ENCODE measurements at places on chromosomes 3 and 15. TPM values are rescaled to one million over a fixed set of nuclear protein-coding genes. Genes with fewer than 3 reads are reported as not detected.

- DNase-seq, result no peak
These were observed 163.6 kb downstream of the CHSY1 start for GRCh38 chr15:101088271-101088670.

- DNase-seq, result no peak
These were observed 45.8 kb downstream of the ADPGK start for GRCh38 chr15:72737723-72738122.

GRCh38 chr3:187987924-187988323, 166.0 kb upstream of the LPP start:
- DNase-seq, result no peak

Gene TRANK1
- polyA plus RNA-seq, result 10.7 TPM

Gene BFSP2
- polyA plus RNA-seq, result not detected

DNA sequence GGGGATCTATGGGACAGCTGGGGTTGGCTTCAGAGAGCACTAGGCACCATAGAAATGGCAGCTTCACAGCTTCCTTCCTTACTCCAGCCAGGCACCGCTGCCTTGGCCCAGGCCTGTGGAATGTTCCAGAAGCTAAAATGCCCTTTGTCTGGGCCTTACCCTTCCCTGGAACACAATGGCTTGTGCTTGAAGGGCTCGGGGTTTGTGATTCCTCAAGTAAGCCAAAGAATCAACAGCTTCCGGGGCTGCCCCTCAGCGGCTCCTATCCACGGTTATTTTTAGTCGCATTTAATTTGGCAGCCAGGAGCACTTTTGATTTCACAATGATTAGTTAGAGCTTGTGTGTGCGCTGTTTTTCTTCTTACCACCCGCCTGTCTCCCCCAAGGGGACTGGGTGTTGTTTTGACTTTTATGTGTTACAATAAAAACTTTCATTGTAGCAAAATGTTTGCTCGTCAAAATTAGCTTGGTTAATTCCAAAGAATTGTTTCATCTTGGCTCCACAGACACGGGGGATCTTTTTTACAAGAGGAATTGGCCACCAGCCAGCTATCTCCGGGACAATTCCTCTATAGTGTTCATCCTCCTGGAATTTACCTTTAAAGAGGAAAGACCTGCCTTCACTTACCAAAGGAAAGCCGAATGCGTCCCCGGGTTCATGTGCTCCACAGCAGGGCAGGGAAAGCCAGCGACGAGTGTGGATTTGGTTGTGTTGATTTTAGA, 73.8 kb downstream of the TLE3 start:
- DNase-seq, result no peak

Gene BNC1
- polyA plus RNA-seq, result 4.2 TPM

Gene CCDC39
- polyA plus RNA-seq, result not detected

Gene FEZF2
- polyA plus RNA-seq, result not detected

GRCh38 chr3:86051058-86051457, 939.9 kb downstream of the VGLL3 start:
- DNase-seq, result peak; percentile 14

DNA sequence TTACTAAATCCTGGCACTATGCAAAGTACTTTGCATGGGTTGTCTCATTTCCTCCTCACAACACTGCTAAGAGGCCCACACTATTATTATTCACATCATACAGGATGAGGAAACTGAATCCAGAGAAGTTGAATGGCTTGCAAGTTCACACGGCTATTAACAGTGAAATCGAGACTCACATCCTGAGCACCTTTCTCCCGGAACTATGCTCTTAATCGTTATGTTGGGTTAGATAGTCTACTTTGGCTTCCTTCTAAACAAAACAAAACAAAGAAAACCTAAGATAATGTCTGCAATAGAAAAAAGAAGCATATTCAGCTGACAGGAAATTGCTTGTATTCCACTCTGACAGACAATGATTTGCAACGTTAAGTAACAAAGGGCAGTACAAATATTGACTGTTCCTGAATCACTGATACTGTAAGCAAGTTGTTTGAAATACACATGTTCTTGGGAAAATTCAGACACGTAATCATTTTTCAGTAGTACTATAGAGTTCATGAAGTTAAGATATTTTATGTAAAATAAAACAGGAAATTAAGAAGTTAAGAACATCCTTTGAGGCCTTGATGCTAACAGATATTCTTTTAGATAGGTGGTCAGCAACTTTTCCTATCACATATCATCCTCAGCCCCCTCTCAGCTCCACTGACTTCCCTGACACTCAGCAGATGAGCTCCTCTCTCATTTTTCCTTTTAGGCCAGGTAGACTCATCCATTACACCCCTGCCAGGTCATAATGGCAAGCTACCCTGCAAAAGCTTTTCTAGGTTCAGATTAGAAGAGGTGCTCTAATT, 40.7 kb downstream of the C2CD4B start:
- peak; percentile 85 for DNase-seq

Gene LRRC34
- 2.1 TPM for polyA plus RNA-seq

- no peak for DNase-seq
These were observed 4.1 kb downstream of the SV2B start for GRCh38 chr15:91104111-91104510.

GRCh38 chr15:35738370-35738769, 192.4 kb upstream of the DPH6 start:
- no peak for DNase-seq

Gene RAD51
- 8.1 TPM for polyA plus RNA-seq

DNA sequence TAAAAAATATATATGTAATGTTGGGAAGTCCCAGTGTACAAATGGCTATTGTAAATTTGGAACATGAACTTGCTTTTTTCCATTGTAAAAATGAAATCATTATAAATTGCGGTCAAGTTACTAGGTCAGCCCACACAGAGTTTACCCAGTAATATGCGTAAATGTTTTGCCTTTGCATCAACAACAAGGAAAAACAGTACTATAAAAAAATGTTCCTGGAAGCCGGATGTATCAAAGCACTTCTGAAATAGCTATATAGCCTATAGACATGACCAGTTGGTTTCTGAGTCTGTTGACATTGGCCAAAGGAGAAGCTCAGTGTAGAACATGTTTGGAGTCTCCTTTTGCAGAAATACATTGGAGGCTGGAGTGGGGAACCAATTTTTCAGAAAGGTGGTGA, 23.2 kb downstream of the CTNNB1 start:
- DNase-seq, result no peak

Gene GPX1
- polyA plus RNA-seq, result 218 TPM

Gene ATP13A4
- polyA plus RNA-seq, result 15.6 TPM

Gene GOLGA8G
- not detected for polyA plus RNA-seq

DNA sequence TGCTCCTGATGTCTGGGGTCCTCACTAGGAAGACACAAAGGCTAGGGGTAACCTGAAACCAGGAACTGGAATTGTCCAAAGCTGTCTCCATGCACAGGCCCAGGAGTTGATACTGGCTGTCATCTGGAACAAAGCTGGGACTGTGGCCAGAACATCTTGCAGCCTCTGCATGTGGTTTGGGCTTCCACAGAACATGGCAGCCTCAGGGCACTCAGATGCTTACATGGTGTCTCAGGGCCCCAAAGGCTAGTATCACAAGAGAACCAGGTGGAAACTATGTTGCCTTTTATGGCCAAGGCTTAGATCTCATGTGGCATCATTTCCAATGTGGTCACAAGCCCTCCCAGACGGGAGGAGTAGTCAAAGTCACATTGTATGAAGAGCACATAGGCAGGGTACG, 335.2 kb upstream of the TRIM42 start:
- no peak for DNase-seq

Gene MUC20
- polyA plus RNA-seq, result 34.5 TPM

DNA sequence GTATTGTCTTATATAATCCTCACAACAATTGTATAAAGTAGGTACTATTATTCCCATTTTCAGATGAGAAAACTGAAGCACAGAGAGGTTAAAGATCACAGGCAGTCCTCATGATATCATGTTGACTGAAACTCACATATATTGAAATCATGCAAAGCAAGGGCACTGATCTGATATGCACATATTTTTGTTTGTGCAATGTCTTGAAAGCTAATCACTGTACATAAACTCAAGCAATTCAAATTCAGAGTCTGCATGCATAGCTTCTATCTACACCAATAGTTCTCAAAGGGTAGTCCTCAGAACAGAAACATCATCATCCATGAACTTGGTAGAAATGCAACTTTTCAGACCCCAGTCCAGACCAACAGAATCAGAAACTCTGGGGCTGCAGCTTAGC, 119.2 kb upstream of the STT3B start:
- DNase-seq, result no peak

DNA sequence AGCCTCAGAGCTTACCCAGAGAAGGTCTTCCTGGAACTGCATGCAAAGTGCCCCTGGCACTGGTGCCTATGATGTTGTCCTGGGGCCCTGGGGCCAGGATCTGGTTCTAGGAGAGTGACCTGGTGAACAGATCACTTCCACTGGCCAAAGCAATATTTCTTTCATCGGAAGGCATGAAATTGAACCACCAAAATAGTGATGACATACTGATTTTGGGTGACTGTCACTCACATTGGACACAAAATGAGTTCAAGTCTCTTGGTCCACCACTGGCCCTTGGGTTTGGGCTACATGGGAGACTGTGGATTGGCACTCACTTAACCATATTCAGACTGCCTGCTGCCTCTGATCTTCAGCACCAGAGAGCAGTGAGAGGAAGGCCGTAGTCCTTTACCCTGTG, 549.3 kb upstream of the PPP2R3A start:
- DNase-seq, result no peak

- peak; percentile 28 for DNase-seq
These were observed 50.6 kb downstream of the SERP1 start for GRCh38 chr3:150495563-150496168.

Gene CCR2
- 1.3 TPM for polyA plus RNA-seq

GRCh38 chr3:101619734-101620133, 45.8 kb downstream of the PCNP start:
- DNase-seq, result no peak

Gene CELSR3
- 3.9 TPM for polyA plus RNA-seq

Gene MKRN3
- 0.91 TPM for polyA plus RNA-seq

GRCh38 chr15:89129123-89129815, 41.0 kb downstream of the ABHD2 start:
- DNase-seq, result peak; percentile 60
